ENCODE measurements at places on chromosomes 5 and 9. TPM values are rescaled to one million over a fixed set of nuclear protein-coding genes. Genes with fewer than 3 reads are reported as not detected.

- no peak for DNase-seq
Measured at GRCh38 chr9:129910628-129911567, 75.6 kb downstream of the USP20 start.

- DNase-seq, result no peak
Measured at GRCh38 chr5:115424030-115424429, 120.5 kb downstream of the FEM1C start.

GRCh38 chr9:1456301-1457024, 406.3 kb downstream of the DMRT2 start:
- no peak for DNase-seq

GRCh38 chr5:106874531-106874930, 796.2 kb downstream of the EFNA5 start:
- no peak for DNase-seq

DNA sequence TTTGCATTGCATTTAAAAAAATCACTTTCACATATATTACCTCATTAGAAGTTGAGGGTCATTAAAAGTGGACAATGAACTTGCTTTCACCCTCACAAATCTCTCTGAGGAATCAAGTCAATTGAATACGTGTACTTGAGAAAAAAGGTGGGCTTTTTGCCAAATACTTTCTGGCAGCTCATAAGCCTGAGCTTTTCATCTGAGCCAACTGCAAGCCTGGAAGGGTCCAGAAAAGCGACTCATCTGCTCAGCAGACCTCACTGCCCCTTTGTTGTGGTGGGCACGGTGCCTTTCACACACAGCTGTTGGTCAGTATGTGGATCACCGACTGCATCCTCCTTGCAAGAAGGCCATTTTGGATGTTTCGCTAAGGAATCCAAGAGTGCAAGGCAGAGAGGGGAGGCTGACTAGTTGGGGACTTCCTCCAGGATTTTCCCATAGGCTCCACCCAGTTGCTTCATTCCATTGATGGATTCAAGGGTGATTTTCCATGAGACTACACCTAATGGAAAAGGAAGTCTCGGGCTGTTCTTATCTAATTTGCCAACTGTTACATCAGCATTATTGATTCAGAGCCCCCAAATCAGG, 564.7 kb downstream of the PDE4D start:
- no peak for DNase-seq

ROR2 gene
- total RNA-seq, result 0.27 TPM

PCDHB8 gene
- total RNA-seq, result not detected

IFNB1 gene
- total RNA-seq, result under 0.01 TPM

TEX48 gene
- not detected for total RNA-seq

DNA sequence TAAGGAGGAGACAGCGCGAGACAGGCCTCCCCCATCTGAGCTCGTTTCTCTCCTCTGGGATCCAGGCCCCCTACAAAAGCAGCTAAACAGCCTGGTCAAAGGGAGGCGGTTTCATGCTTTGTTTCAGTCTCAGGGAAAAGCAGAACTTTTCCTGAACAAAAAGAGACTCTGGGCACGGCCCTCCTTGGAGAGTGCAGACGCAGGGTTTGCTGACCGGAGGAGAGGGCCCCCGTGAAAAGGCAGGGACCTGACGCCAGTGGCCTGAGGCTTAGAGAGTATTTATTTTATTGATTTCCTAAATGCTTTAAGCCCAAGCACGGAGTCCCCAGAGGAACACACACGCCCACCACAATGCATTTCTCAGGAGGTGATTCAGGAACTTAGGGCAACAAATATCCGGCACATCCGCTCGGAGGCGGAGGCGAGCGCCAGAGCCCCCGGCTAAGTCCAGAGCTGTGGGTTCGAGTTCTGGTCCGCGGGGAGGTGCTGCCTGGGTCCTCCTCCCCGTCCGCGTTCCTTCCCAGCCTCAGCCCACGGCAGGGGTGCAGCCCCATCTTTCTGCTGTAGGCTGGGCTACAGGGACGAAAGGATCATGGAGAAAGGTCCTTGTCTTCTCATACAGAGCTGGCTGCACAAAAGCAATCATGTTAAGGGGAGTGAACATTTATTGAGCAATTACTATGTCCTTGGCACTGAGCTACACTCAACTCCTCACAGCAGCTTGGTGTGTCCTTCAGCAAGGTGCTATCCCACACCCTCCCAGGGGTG, 40.0 kb downstream of the PTGES start:
- DNase-seq, result no peak

DNA sequence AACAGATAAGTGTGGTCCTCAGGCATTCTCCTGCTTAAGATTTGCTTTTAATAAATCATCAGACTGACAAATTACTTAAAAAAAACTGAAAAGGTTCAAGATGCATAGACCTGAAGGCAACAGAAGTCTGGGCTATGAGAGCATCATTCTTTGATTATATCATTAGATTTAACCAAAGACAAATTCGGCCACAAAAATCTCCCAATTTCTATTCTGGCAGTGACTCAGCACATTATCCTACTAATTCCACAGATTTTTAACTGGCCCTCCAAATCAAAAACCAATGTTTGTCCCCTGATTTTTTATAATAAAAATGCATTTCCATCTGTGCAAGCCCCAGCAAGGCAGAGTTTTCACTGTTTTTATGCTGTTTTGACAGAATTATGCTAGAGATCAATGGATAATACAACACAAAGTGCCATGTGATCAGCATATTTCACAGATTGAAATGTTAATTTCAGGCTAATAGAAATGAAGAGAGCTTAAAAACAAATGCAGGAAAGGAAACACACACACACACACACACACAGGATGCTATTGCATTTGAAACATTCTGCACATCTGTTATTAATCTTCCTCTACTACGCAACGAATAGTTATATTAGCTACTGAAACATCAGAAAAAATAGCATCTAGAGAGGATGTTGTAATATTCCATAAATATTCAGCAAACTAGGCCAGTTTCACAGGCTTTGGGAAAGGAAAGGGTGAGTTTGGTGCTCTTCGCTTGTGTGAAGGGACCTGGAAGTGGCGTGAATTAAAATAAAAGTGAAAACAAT, 177.6 kb upstream of the ST8SIA4 start:
- DNase-seq, result no peak

DNA sequence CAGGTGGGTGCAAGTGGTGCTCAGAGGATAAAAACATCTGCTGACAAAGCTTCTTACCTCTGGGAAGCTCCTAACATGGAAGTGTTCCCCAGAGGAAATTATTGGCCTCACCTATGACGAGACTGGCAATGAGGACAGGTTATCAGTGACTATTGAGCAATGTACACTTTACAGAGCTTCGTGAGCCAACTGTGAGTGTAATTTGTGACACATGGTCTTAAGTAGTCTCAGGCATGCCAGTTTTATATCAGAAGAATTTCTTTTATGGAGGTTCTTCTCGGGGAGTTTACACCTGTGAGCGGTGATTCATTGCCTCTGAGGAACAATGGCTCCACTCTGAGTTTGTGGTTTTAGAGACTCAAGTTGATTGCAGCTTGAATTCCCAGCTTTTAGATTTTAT, 11.3 kb downstream of the ANKDD1B start:
- DNase-seq, result no peak

DNA sequence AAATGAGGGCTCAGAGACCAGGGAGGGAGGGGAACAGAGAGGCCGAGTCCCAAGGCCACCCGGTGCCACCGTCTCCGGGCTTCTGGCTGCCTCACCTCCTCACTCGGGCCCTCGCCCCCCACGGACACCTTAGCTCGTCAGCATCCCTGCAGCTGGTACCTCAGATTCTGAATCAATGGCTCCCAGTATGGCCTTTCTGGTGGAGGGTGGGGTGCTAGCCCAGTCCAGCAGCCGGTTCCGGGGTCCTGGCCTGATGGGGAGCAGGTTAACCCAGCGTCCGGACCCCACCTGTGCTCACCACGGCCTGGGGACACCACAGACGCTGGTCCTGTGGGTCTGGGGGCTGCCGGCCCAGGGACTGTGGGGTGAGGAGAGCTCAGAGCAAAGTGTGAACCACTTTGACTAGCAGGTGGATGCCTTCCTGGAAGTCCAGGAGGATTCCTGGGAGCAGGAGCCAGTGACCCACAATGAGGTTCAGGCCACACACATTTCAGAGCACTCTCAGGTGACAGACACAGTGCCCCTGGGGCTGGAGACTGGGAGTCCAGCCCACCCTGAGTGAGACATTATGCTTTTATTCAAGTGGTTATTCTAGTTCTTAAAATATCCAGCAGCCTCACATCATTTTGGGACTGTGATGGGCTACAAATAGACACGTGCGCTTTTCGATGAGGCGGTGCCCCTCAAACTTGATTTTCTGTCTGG, 53.3 kb downstream of the AHRR start:
- DNase-seq, result no peak

- DNase-seq, result no peak
Measured at GRCh38 chr5:105508519-105508918, 1945.9 kb upstream of the NUDT12 start.

GRCh38 chr5:178346607-178347334, 114.2 kb upstream of the PHYKPL start:
- DNase-seq, result no peak

- DNase-seq, result no peak
Measured at GRCh38 chr5:103360475-103360874, 101.9 kb downstream of the MACIR start.

- DNase-seq, result no peak
Measured at GRCh38 chr5:139788294-139788910, 7.2 kb upstream of the PSD2 start.

- no peak for DNase-seq
Measured at GRCh38 chr9:95102001-95102433, 215.5 kb downstream of the FANCC start.

DNA sequence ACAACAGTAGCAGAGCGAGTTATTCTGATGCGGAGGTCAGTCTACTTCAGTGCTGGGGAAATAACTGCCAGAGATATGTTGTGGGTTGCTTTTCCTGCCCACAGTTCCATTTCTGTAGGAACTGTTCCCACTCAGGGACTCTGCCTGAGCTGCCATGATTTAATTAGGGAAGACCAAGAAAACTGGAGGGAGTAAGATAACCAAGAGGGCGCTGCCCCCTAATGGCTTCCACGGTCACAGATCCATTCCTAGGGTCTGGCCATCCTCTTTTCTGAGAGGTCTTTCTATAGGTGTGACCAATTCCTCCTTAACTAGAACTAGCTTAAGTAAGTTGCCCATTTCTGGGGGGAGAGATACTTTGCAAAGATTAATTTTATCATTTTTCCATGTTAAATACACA, 125.9 kb downstream of the APBA1 start:
- no peak for DNase-seq

DNA sequence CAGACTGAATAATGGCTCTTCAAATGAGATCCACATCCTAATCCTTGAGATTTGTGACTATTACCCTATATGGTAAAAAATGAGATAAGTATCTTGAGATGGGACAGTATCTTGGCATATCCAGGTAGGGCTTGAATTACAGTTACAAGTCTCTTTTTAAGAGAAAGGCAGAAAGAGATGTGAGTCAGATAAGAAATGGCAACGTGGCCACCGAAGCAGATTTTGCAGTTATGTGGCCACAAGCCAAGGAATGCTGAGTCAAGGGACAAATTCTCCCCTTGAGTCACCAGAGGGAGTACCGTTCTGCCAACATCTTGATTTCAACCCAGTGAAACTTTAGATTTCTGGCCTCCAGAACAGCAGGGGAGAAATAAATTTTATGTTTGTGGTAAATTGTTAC, 1983.0 kb upstream of the C9orf72 start:
- DNase-seq, result no peak

WNK2 gene
- under 0.01 TPM for total RNA-seq

CNTNAP3 gene
- total RNA-seq, result not detected

ORM2 gene
- total RNA-seq, result not detected

GRCh38 chr5:107408564-107408963, 262.2 kb downstream of the EFNA5 start:
- no peak for DNase-seq

PCDHB2 gene
- total RNA-seq, result 0.27 TPM

- no peak for DNase-seq
Measured at GRCh38 chr5:172855597-172856292, 21.7 kb downstream of the ERGIC1 start.

FGF1 gene
- not detected for total RNA-seq

GDNF gene
- total RNA-seq, result under 0.01 TPM

- no peak for DNase-seq
Measured at GRCh38 chr5:119177226-119177625, 106.3 kb downstream of the DMXL1 start.

ACTBL2 gene
- total RNA-seq, result not detected

SLC36A3 gene
- not detected for total RNA-seq

DNA sequence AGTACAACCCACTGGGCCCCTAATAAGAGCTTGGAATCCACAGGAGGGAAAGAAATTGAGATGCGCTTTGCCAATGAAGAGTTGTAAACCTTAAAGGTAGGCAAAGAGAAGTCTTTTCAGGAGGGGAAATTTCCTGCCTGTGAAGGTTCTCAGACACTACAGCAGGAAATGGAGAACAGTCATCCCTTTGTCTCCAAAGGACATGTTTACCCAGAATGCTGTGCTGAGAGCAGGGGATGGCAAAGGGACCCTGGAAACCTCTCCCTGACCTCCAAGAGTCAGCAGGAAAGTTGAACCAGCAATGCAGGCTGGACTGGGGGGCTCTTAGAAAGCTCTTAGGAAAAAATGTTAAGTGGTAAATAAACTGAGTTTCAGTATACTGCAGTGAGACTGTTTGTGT, 103.2 kb downstream of the AK8 start:
- no peak for DNase-seq

DNA sequence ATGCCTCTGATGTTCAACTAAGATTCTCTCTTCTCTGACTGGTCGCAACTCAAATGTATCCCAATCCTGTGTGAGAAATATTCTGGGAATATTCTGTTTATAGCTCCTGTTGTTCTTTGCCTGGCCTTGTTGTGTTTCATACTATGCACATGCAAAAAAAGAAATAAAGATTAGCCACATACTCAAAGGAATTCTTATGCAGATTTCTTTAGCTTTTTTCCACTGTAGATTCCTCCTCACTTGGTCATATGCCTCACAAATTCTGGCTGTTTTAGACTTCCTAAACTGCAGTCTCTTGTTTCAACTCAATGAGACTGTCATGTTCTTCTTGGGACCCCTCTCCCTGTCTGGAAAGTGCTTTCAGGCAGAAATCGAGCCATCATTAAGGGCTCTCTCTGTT, 217.5 kb upstream of the SH3GL2 start:
- DNase-seq, result no peak

DNAH5 gene
- total RNA-seq, result 0.27 TPM

Data from hematopoietic multipotent progenitor cell (in vitro differentiated cells).